ENCODE measurements at places on chromosomes 1 and 21.
A peak's percentile ranks its signal among the peaks of the same experiment; 100 is the strongest.

- no peak for DNase-seq
Measured at GRCh38 chr1:208243527-208243966, 637 bp downstream of the PLXNA2 start.

DNA sequence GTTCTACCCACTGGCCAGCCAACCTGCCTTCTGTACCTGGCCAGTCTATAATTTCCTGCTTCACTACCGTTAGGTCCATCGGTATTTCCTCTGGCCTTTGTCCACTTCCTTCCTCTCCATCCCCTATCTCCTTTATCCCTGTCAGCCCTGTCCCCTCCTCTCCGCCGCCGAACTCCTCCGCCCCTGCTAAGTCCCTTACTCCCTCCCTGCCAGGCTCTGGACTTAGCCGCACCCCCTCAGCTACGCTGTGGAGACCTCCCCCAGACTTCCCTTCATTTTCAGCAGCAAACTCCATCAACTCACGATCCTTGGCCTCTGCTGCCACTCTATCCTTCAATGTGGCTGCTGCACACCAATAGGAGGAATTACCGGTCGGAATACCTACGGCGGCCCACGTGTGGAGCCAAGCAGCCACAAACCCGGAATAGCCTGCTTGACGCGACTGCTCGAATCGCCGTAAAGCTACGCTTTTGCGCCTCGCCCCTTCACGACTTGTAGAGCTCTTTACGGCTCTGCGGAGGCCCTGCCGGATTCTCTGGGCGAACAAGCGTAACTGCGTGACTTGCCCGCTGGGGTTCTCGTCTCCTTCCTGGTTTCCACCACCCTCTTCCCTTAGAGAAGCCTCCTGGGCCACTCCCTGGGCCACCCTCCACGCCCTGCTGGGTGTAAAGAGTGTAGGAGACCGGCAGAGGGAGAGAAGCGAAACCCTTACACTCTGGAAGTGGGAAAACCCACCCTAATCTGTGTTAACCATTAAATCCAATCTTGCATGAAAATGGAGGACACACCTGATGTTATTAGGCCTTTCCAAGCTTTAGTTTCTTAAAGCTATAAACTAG is at the start of gene ZNHIT6:
ZNHIT6 (minus strand) TSS at position 444 of the 839 bp plus-strand sequence; CDS start at position 295, 149 bp downstream.
- DNase-seq = peak; percentile 89

DNA sequence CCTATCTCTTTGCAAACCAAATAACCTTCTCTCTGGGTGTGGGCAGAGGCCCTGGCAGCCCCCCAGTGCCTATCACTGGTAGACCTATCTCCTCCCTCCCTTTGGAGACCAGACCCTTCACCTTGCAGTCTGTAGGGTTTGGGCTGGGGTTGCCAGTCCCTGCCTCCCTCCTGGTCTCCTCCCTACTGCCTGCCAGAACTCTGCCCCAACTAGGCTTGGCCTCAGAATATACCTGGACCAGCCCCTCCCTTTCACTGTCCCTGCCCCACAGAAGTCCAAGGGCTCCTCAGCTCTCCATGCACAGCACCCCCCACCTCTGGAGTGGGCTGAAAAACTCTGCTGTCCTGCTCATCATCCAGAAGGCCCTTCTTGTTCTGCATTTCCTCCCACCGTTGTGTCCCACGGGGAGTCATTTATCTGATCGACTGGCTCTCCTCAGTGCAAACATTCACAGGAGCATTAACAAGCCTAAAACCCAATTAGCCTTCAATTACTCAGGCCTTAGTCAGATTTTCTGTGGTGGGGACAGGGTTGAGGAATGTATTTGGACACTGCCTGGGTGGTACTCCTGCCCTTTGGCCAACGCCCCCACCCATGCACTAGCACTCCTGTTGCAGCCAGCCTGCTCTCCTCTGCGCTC is 27.7 kb upstream of the DMBX1 start:
- no peak for DNase-seq

GRCh38 chr1:168084396-168085231 is 52.1 kb downstream of the GPR161 start:
- no peak for DNase-seq

GRCh38 chr1:36752891-36753361 is 270.2 kb upstream of the CSF3R start:
- no peak for DNase-seq

DNA sequence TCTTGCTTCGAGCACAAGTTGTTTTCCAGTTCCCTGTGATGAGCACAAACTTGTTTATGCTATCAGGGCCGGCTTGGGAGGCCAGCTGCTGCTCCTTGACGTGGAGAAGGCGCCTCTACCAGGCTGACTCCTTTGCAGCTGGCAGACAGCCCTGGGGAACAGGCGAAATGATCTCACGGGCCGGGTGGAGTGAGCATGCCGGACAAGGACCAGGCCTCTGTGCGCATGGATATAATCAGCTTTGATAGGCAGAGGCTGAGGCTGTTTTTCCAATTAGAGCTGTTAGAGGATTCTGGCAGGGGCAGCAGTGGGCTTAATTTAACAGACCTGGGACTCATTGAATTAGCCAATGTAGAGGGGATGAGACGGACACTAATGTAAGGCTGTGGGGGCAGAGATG is 38.9 kb downstream of the FAM163A start:
- no peak for DNase-seq

GRCh38 chr1:39102537-39103327 is 76.6 kb downstream of the NDUFS5 start:
- peak; percentile 50 for DNase-seq

DNA sequence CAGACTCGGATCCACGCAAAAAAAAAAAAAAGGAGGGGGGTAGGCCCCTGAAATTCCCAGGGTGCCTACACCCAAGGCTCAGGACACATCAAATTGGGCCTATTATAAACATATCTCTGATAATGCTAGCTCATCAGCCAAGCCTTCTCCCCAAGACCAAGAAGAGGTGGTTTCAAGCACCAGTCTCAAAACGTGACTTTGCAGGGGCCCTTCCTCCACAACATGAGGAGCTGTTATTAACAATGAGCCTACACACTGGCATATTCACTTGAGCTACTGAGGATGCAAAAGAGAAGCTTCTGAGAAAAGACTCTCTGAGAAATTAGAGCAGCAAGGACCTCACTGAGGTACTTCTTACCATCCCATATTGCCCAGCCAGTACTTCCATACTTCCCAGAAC is 32.7 kb downstream of the ERI3 start:
- DNase-seq = no peak

DNA sequence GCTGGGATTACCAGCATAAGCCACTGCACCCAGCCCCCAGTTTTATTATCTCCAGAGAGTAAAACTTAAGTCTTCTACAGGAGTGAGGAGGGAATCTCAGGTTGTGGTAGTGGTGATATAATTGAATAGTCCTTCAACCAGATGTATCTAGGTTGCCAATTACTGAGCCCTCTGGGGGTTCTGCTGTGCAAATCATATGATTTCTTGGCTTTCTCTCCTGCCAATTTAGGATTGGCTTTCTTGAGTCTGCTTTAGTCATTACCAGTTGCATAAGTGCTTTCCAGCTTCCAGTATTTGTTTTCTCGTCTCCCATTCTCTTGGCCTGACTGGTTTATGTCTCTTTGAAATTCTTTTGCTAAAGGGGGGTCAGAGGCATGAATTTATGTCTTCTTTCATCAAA is 11.1 kb downstream of the CPT2 start:
- no peak for DNase-seq
